Stimulated activated CD4-positive, alpha-beta T cell treated with anti-CD3 and anti-CD28 coated beads, Interleukin-1b, Interleukin-23, amount 100 ng/mL, for 1 hour (primary cell): ENCODE measurements at places on chromosomes 2 and 18.

DNA sequence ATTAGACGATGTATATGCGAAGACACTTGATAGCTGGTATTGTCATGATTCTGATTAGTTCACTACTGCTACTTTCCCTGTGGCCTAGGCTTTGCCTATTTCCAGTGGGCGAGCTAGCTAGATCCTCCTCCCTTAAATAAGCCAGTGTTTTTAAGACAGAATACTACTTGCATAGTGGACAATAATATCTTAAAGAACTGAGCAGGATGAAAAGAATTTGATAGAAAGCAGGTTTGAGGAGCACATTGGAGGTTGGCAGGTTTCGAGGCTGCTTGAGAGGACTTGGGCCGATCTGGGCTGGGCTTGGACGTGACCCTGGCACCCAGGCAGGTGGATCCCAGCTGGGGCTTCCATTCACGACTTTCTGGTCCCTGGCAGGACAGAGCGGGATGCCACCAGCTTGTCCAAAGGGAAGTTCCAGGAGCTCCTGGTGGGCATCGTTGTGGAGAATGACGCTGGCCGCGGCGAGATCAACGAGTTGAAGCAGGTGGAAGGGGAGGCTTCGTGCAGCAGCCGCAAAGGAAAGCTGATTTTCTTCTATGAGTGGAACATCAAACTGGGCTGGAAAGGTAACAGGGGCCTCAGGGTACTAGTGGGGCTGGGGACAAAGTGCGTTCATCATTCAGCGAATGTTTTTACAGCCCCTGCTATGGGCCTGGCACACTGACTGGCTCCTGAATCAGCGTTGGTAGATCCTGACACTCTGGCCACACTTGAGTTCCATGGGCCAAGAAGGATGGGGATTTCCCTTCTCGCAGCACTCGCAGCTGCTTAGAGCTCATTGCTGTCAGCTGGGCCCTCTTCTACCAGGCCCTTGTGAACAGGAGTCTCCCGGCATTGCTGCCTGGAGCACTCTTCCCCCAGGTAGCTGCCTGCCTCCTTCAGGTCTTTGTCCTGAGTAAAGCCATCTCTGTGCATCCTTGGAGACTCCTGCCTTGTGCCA, 16.9 kb downstream of the C2orf74 start:
- no peak for DNase-seq

DNA sequence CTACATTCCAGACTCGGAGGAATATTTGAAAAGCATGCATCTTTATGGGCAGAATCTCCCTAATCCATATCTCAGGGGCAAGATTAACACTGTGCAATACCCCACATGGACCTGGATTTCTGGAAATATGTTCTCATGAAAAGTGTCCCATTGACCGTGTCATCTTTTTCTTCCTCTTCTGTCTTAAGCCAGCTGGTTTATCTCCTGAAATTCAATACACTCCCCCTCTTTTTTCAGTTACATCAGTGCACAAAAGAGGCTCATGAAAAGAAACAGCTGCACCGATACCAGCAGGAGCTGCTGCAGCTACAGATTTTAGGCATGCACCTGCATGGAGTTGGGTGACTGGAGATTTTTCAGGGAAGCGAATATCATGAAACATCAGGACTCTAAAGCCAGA, 117.2 kb downstream of the SLC4A3 start:
- DNase-seq = no peak

DNA sequence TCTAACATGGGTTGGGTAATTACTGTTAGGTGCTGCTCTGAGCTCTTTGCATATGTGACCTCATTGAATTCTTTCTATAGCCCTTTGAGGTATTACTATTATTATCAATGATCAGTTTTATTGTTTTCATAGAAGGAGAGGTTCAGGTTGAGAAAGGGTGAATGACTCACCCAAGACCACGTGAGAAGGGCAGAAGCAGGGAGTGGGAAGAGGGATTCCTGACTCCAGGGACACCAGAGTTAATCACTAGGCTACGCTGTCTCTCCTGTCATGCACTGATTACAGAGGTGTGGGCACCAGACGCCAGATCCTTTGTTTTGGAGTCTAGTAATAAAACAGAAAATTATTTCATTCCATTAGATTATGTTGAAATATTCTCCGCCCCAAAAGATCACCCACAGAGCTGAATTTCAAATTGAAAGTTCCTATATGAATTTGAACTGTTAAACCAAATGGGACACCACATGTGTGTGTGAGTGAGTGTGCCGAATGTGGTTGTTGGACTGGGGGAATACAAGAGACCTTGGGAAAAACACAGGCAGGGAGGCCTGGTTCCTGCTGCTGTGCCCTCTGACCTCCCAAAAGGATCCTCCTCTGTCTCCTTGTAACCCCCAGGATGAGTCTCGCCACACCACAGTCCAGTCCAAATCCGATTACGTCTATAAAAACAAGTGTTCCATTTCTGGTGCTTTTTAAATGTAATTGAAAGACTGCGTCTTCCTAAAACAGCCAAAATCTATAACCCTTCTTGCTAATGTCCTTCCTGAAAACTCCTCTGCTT, 215.4 kb downstream of the ZNF521 start:
- DNase-seq = no peak

GRCh38 chr2:70943205-70943871, 7.6 kb downstream of the ATP6V1B1 start:
- no peak for DNase-seq

DNA sequence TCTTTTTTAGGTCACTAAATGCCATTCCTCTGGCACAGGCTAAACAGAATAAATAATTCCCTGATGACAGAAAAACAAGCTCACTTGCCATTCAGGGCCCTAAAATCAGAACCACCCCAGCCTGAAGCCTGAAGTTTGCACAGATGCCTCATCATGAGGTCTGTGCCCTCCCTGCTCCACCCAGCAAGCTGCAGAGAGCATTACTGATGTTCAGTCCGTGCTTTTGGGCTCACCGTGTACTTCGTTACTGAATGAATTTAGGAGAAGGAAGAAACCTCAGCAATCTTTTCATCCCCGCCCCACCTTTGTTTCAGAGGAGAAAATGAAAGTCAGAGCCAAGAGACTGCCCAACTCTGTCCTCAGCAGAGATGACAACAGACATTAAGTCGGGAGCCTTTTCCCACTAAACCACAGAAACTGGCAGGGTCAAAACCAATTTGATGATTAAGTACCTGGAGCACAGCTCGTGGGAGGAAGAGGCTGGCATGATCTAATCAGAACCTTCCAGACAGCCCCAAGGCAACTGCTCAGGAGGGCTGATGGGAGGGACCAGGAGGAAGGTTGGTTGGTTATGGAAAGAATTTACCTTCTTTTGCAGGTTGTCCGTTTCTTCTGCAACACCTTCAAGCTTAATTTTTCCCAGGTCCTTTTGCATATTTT, 122.7 kb downstream of the LAMA1 start:
- DNase-seq = no peak

- no peak for DNase-seq
Observed at GRCh38 chr2:230899786-230900185, 25.3 kb downstream of the GPR55 start.

GRCh38 chr2:237020090-237020489, 65.6 kb upstream of the COPS8 start:
- no peak for DNase-seq

DNA sequence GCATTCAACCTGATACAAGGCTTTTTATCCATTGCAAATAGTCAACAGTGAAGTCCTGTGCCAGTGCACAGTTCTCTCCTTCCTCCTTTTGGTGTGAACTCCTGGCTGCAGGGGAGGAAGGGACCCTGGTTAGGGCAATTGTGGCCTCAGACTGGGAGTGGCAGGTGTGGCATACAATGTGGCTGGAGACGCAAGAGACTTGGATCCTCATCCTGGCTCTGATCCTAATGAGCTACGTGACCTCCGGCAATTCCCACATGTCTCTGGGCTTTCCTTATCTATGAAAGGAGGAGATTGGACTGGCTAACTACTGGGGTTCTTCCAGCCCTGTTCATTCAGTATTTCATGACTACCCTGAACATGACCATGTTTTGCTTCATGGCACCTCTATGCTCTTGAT, 10.5 kb upstream of the IL1A start:
- DNase-seq = no peak

- DNase-seq = no peak
Observed at GRCh38 chr2:152437276-152438108, 102.5 kb downstream of the FMNL2 start.

- DNase-seq = no peak
Observed at GRCh38 chr2:122703676-122704075, 948.2 kb downstream of the TSN start.

DNA sequence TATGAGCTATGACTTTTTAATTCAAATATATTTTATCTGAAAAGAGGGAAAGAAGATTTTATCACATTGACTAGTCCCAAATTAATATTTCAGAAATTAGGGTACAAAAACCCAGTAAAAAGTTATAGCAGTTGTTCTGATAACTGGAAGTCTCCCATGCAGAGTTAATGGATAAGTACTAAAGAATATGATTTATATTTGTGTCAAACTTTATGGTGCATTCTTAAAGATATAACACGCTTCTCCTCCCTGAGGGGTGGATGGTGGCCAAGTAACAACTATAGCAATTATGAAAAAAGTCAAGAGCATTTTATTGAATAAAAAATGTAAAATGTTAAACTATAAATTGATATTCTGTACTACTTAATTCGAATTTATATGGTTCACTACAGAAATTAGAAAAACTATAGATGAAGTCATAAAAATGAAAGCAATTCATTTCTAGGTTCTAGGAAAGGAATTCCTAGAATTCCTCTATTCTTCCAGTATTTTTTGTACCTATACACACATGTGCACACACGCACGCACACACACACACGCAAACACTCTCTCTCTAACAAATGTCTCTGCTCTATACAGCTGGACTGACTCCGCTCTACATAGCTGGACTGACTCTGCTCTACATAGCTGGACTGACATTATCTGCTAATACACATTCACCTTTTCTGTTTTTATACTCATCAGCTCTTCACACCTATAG, 111.3 kb downstream of the PRELID3A start:
- no peak for DNase-seq

GRCh38 chr18:61824733-61825363, 68.0 kb downstream of the RNF152 start:
- DNase-seq = no peak

GRCh38 chr2:164737612-164738081, 104.0 kb downstream of the COBLL1 start:
- DNase-seq = no peak

DNA sequence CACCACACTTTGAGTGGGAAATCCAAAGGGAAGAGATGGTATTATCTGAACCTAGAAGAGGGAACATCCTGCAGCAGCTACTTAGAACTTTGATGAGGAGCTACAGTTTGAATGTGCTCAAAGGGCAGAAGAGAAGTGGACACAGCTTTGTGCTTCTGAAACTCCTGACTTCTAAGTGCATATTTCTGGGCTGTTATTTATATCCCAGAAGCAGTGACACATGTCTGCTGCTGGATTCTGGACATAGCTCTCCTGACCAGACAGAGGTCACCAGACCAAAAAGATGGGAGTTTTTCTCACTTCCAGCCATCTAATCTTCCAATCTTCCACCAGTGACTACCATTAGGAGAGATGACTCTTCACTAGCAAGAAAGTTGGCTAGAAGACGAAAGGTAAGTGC, 153.9 kb downstream of the FSIP2 start:
- no peak for DNase-seq

DNA sequence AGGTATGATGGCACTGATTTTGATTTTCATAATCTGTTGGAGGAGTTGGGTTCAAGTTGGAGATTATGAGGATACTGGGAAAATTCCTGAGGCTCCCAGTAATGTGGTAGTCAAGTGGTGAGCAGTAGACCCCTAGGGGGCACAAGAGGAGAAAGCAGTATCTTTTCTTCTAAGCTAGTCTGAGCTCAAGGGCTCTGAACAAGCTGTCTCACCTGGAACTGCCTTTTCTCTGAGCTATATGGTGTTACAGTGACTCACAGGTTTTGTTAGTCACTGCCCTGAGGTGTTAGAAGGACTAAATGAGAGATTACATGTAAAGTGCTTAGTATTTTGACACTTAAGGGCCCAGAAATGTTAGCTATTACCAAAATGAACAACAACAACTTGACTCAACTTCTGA, 42.2 kb downstream of the CD302 start:
- DNase-seq = no peak

DNA sequence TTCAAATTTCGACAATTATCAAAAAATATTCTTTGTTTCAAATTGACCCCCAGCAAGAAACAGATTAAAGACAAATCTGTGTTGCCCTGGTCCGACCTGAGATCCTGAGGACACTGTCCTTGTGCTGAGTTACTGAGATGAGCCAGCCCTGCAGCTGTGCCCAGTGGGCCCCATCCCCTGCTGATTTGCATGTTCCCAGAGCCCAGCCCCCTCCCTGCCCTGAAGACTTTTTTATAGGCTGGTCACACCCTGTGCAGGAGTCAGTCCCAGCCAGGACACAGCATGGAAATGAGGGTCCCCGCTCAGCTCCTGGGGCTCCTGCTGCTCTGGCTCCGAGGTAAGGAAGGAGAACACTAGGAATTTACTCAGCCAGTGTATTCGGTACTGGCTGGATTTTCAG, 31.4 kb upstream of the ZNG1B start:
- DNase-seq = no peak

GRCh38 chr2:240913810-240914644, 7.9 kb downstream of the CROCC2 start:
- DNase-seq = peak; percentile 26

- no peak for DNase-seq
Observed at GRCh38 chr2:188663301-188663700, 310.9 kb upstream of the COL3A1 start.

GRCh38 chr2:31515586-31515985, 65.2 kb downstream of the SRD5A2 start:
- no peak for DNase-seq

DNA sequence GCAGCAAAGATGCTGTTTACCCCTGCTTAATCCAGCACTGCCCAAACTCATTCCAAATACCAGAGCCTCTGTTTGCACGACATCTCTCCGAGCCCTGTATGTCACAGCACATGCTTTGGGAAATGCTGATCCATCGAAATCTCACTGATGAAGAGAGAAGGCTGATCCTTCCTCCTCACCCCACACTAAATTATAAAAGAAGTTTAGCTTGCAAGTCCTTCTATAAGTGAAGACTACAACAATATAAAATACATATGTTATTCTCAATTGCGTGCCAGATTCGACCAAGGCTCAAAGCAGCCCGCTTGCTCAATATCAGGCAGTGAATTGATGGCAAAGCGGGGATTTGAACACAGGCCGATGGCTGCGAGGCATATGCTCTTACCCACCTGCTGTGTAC, 30.7 kb upstream of the SLC35F6 start:
- no peak for DNase-seq
